ENCODE measurements at places on chromosomes 5 and 9. TPM values are rescaled to one million over a fixed set of nuclear protein-coding genes. Genes with fewer than 3 reads are reported as not detected.

TMC1 gene
- total RNA-seq: not detected

DNA sequence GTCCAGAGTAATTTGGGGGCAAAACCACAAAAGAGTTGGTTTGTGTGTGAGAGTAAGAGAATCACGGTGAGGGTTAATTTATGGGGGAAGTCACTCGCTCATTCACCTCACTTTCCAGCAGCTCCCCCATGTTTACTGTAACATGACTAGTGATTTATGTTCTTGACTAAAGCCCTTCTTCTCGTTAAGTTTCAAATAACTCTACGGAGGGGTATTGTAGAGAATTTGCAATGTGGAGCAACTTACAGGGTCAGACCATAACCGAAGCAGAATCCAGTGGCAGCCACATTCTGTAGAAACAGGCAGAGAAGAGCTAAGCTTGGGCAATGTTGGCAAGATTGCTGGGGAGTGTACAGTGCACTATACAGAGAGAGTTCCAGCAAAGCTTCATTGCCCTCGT, 760.6 kb downstream of the IRX1 start:
- DNase-seq: no peak

DNA sequence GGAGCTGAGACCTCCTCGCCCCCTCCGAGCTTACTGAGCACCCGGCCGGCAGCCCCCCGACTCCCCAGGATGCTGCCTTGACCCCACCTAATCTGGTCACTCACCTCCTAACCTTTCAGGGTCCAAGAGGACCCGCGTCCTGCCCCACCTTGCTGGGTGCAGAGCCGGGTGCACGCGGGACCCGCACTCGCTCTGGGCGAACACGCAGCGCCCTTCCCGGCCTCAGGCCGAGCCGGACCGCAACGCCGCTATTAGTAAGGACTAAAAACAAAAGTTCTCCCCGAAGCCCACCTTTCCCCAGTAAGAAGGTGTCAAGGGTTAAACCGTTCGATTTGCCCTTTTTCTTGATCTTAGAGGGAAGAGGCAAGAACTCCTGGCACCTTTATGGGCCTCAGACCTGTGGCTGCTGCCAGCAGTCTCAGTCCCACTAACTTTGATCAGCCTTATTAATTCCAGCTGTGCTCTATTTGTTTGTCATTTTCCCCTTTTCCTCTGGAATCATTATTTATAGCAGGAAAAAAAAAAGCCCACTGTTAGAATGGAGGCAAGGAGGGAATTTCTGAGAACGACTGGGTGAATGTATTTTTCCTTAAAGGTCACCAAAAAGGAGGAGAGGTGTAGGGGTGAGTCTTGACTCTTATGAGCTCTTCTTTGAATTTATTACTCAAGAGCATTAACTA, 10.5 kb downstream of the IRX2 start:
- DNase-seq: no peak

GRCh38 chr5:352639-353611, 31.4 kb downstream of the AHRR start:
- no peak for DNase-seq

F12 gene
- total RNA-seq: 6.0 TPM

GRCh38 chr5:37918424-37918823, 78.6 kb upstream of the GDNF start:
- DNase-seq: no peak

GRCh38 chr9:89590415-89590814, 14.4 kb upstream of the GADD45G start:
- no peak for DNase-seq

GRCh38 chr5:24492229-24492628, 152.5 kb downstream of the CDH10 start:
- no peak for DNase-seq

- DNase-seq: no peak
Observed at GRCh38 chr5:64526734-64527439, 21.1 kb downstream of the RGS7BP start.

DNA sequence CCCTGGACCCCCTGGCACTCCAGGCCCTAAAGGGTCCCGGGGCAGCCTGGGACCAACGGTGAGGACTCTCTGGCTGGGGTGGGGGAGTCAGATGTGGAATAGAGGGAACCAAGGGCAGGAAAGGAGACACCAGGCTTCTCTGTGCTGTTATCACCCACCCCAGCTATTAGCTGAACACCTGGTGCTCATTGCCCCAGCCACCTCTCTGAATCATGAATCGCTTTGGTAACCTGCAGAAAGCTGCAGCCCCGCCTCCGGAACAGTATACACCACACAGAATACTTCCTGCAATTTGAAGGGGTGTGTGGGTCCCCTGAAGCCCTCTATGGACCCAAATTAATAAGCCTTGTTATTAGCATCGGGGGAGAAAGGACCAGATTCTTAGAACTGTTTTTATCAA, 40.4 kb upstream of the ORM1 start:
- no peak for DNase-seq

DNA sequence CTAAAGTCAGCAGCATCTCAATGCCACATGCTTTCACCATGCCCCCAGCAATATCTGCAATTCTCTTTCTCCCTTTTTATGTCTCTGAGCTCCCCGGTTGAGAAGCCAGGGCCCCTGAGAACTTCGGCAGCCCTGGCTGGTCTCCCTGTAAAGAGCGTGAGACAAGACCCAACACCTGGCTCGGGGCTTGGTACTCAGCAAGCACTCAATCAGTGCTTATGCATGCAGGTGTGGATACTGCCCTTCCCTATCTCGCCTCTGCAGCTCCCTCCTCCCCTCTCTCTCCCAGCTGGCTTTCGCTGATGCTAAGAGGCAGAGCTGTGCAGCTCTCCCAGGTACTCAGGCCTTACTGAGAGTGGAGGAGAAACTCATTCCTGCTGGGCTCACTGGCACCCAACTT, 41.7 kb upstream of the AKNA start:
- DNase-seq: no peak

DNA sequence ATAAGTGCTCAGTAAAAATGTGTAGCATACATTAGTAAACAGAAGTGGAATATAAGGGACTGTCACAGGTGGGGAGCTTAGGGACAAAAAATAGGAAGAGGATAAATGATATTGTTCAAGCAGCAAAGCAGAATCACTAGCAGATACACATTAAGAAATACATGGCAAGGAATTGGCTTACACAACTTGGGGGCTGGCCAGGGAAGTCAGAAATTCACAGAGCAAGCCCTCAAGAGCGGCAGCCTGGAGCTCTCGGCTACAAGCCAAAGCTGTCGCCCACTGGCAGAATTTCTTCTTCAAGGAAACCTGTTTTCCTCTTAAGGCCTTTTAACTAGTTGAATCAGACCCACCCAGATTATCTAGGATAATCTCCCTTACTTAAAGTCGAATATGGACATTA, 73.0 kb upstream of the SMIM23 start:
- DNase-seq: no peak

EPB41L4A gene
- total RNA-seq: 0.42 TPM

GRCh38 chr9:86940774-86941173, 6.5 kb downstream of the GAS1 start:
- no peak for DNase-seq

SPEF2 gene
- total RNA-seq: 8.2 TPM

DNA sequence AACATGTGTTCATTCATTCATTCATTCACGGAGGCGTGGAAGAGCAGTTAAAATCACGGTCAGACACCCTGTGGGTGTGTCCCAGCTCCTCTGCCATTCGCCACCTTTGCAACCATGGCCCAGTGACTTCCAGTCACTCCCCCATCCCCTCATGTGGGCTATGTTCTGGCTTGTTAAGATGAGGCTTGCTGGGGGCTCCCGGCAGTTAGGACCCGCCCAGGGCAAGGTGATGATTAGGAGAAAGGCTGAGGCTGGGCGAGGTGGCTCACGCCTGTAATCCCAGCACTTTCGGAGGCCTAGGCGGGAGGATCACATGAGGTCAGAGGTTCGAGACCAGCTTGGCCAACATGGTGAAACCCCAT, 24.9 kb upstream of the PTGES start:
- no peak for DNase-seq

- DNase-seq: no peak
Observed at GRCh38 chr5:39970117-39970798, 545.5 kb upstream of the DAB2 start.

COQ4 gene
- 31.5 TPM for total RNA-seq

SPATA31D4 gene
- total RNA-seq: not detected
